Stimulated activated CD4-positive, alpha-beta T cell treated with anti-CD3 and anti-CD28 coated beads, TNF-alpha, amount 100 ng/mL, for 4 hours (primary cell): ENCODE measurements at places on chromosomes 12 and 14.

- DNase-seq: no peak
These were observed 12.4 kb downstream of the TSPAN9 start for GRCh38 chr12:3089588-3089987.

- no peak for DNase-seq
These were observed 75.3 kb upstream of the SYT10 start for GRCh38 chr12:33514893-33515292.

DNA sequence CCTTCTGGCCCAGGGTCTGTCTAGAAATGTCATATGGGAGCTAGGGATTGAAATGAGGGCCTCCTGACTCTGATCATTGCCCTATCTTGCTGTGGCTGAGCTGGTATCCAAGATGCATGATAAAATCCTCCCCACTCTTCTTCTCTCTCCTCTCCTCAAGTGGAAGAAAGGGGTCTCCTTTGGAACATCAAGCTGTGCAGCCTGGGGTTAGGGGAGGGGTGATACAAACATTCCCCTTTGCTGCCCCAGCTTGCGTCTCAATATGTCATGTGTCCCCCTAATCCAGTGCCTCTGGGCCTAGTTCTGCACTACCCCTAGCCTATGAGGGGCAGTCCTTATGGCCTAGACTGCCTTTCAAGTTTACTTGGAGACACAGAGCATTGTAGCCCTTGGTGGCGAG lies 8.5 kb downstream of the RDH16 start:
- DNase-seq: no peak

GRCh38 chr14:102464846-102465341 lies 44.7 kb downstream of the ANKRD9 start:
- DNase-seq: no peak

DNA sequence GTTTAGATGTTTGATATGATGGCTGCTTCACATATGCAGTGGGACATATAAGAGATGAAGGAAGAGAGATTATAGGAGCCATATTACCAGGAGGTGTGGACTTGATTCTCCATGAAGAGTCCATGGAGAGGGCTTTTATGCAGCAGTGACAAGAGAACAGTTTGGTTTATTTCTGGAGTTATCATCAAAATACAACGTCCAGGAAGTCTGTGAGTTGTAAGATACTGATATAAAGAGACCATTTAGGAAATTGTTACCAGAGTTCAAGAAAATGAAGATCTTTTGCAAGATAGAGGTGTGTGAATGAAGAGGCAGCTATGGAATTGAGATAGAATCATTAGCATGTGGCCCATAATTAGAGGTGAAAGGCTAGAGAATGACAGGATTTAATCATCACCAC lies 431.7 kb downstream of the NPAS3 start:
- no peak for DNase-seq

DNA sequence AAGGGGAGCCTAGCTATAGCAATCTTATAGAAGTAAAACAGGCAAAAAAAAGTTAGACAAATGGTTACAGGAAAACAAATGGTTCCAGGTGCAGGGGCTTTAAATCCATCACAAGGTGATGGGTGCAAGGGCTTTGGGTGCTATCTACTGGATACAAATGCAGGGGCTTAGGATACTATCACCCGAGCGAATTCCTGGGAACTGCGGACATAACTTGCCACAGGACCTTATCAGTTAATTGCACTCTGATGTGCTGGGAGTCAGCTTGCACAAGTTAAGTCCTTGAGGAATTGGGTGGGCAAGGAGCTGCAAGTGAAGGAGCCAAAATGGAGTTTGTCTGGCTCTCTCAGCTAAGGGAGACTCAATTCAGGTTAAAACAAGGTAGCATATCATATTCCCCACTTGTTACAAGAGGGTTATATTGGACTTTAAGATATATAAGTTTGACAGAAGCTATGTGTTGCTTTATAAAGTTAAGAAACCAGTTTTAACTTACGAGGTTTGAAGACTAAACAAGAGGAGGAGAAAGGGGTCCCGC lies 115.0 kb upstream of the PZP start:
- DNase-seq: no peak

- no peak for DNase-seq
These were observed 1.4 kb upstream of the GARIN2 start for GRCh38 chr14:67187826-67188225.

DNA sequence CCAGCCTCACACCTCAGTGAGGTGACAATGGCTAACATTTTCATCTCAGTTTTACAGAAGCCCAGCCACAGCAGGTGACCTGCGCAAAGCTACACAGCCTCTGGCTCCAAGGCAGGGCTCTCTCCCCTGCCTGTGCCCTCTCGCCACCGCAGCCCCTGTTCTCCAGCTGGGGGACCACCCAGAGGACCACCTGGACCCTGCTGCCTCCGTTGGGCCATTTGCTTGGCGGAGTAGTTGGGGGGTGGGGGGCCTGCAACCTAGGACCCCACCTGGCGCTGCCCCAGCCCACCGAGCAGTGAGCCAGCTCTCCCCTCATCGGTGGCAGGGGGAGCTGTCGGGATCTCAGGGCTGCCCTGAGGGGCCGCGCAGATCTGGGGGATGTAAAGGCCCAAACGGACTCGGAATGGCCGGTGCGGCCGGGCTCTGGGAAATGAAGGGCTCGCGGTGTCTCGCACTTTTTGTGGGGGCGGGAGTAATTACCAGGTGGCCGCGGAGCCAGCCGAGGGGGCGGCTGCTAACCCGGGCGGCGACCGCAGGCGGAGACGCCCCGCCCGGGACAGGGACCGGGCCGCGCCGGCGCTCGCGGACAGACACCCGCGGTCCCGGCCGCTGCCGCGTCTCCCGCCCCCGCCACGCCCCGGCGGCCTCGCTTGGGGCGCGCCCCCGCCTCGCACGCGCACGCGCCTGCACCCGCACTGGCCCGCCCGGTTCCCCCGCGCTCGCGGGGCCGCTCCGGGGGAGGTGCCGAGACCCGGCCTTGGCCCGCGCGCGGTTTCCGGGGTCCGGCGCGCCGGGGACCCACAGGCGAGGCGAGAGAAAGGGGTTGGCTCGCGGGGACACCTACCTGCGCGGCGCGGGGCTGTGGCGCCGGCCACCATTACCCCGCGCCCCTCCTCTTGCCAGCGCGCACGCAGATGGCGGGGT lies 8.6 kb upstream of the GPR68 start:
- DNase-seq: no peak

- DNase-seq: no peak
These were observed 13.9 kb downstream of the SLC39A5 start for GRCh38 chr12:56243731-56244181.

- no peak for DNase-seq
These were observed 6.7 kb upstream of the CLEC7A start for GRCh38 chr12:10136637-10137205.
